Activated naive CD4-positive, alpha-beta T cell treated with anti-CD3 and anti-CD28 coated beads for 36 hours (primary cell): ENCODE measurements at places on chromosomes 5 and 9. TPM values are rescaled to one million over a fixed set of nuclear protein-coding genes. Genes with fewer than 3 reads are reported as not detected.

TICAM2 gene
- total RNA-seq: 0.91 TPM

CCNI2 gene
- total RNA-seq: 2.5 TPM

ALDH1A1 gene
- total RNA-seq: not detected

PCDHGB5 gene
- total RNA-seq: 0.12 TPM

CCNJL gene
- total RNA-seq: not detected

PCDHA1 gene
- total RNA-seq: not detected

IFNA13 gene
- total RNA-seq: not detected

TOR1B gene
- total RNA-seq: 21.3 TPM

ADAM19 gene
- total RNA-seq: 39.3 TPM

EIF4E1B gene
- total RNA-seq: not detected

MEIKIN gene
- total RNA-seq: 1.4 TPM

SPINK7 gene
- not detected for total RNA-seq

ARHGEF28 gene
- not detected for total RNA-seq

SNAPC3 gene
- total RNA-seq: 30.6 TPM

PHF24 gene
- not detected for total RNA-seq

C9orf50 gene
- total RNA-seq: not detected

SLC46A2 gene
- not detected for total RNA-seq

FAM78A gene
- total RNA-seq: 24.1 TPM

IL3 gene
- not detected for total RNA-seq

GRIA1 gene
- total RNA-seq: not detected

NIM1K gene
- 0.57 TPM for total RNA-seq

TRPM3 gene
- not detected for total RNA-seq

PALM2AKAP2 gene
- total RNA-seq: 2.4 TPM

PCDHGC4 gene
- not detected for total RNA-seq

PCDHGA8 gene
- not detected for total RNA-seq
